ENCODE measurements at places on chromosomes 3 and 15.

DNA sequence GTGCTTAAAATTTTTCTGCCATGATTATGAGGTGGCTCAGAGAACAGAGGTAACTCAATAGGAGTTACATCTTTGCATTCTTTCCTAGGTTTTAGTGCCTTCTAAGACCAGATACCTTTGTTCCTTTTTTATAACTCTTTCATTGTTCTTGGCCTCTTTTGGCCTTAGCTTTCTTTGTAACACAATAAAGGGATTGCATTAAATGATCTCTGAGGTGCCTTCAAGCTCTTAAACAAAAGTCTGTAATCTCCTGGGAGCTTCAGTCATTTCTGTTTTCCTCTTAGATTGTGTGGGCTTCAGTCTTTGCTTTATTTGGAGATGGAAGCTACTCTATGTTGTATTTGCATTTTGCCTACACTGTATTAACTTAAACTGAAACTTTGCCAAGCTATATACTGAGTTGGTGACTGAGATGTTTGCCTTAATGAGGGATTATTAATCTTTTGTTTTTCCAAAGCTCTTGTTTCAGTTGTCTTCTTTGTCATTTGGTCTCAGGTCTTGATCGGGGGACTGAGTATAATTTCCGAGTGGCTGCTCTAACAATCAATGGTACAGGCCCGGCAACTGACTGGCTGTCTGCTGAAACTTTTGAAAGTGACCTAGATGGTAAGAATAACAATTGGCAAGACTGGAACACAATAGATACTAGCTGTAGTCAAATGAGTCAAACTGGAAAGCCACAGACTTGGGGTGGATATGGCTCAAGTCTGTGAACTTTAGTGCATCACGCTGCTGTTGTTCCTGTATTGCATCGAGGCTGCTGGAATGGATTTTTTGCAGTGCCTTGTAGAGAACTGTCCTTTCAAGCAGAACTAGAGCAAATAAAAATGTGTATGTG, 110.3 kb downstream of the HCN4 start:
- no peak for DNase-seq

DNA sequence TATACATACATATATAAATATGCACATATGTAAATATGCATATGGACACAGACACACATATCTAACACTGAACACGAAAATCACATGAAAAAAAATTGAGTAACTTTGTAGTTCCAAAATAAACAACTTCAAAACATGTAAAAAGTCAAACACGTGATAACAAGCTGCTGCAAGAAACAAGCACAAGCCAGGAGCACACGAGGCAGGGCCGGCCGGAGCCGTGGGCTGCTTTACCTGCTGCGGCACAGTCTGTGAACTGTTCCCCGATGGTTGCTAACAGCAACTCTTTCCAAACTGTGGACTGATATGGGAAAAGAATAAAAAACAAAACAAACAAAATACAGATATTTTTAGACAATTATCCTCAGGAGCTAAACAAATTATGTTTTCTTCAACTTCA, 31.6 kb downstream of the EIF4E3 start:
- DNase-seq: no peak

GRCh38 chr3:10688126-10688525, 127.9 kb upstream of the SLC6A11 start:
- no peak for DNase-seq

GRCh38 chr15:58856086-58856485, 77.4 kb downstream of the SLTM start:
- no peak for DNase-seq

DNA sequence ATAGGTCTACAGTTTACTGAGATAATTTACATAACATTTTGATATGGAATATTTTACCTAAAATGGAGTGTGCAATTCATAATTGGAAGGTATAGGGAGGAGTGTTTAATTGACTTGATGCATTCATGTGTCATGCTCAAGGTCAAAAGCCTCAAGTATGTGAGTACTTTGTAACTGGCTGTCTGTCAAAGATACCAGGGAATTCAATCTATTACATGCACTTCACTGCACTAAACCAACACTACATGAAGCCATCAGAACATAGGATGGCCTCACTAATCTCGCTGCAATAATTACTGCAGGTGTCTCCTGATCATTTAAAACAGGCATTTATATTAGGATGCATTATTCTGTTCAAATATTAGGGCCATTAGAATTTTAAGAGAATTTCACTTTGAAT, 367.2 kb downstream of the CNTN4 start:
- DNase-seq: no peak

- DNase-seq: no peak
Measured at GRCh38 chr15:81326466-81327212, 2.7 kb upstream of the STARD5 start.

DNA sequence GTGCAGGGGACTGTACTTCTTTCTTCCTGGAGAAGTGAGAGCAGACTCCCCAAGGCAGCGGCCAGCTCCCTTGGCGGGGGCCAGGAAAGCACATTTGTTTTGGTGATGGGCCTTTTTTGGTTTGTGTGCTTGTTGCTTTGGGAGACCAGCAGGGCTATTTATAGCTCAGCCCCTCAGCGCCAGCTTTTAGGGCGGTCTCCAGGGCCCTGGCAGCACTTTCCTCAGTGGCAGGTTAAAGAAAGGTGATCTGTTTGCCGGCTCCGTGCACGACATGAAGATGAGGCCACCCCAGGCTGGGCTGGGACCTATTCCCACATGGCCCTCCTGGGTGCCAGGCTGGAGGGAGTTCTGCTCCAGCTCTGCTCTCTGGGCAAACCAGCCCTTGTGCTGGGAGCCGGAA, 21.8 kb downstream of the SLC6A11 start:
- no peak for DNase-seq

DNA sequence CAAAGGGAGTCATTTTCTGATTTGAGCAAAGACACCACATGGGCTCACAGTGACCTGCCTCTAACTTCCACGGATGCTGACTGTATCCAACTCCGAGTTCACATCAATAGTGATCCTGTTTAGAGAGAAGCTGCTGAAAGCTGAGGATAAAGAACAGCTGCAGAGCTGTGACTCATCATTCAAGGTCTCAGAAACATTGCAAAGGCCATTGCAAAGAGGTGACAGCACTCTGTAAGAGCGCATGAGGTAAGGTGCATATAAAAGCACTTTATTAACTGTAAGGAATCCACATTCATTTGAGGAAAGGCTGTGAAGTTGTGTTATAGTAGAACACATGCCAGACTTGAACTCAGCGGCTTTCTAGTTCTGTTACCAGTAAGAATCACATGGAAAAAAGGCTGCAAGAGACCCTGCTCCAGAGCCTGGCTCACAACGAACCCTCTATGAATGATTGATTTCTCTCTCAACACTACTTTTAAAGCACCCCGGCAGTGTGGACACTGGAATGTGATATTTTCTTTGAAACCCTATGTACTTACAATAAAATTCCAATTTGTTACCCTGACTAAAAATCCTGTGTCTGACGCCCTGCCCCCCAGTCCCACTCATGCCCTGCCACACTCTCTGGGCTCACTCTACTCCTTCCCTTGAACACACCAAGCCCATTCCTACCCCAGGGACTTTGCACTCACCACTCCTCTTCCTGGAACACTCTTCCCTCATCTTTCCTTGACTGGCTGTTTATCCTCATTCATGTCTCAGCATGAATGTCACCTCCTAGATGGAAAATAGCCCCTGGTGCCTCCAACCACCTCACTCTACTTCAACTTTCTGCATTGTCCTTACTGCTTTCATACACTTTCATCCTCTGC, 111.2 kb downstream of the LSM3 start:
- no peak for DNase-seq

- peak; percentile 10 for DNase-seq
Measured at GRCh38 chr3:189947948-189948723, 172.6 kb downstream of the P3H2 start.

DNA sequence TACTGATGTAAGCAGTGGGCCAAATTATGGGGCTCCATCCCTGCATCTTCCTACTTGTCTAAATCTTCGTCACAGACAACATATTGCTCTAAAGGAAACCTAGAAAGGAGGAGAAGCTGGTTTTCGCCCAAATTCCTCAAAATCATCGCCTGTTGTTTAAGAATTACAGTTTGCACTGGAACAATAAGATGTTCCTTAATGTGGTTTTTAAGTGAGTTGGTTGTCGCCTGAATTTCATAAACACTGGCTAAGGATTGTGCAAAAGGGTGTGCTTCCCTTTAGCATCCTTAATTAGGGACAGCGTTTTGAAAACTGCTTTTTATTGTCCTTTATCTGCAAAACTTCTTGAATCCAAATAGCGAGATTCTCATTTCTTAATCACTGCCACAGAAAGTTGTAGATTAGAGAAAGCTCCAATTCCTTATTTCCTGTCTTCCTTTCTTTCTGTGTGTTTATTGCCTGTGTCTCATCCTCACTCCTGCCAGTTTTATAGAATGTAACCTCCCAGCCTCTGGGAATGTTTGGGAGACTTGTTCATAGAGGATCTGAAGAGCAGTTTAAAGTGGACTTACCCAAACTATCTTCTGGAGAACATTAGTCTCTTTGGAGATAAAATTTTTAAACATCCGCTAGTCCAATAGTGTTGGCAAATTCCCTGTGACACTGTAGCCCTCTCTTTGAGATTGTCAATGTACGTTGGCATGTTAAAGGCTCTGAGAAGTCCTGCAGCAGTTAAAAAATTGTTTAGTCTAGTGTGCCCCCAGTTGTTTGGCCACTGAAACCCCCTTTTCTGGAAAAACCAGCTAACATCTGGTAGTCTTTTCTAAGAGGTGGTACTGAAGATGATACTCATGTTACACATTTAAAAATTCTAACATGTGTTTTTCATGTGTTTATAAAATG, 50.4 kb downstream of the FLNB start:
- DNase-seq: no peak

- DNase-seq: no peak
Measured at GRCh38 chr3:4581124-4581424, 87.9 kb downstream of the ITPR1 start.

- DNase-seq: no peak
Measured at GRCh38 chr15:63876085-63876662, 42.4 kb upstream of the HERC1 start.

GRCh38 chr3:27577504-27577903, 93.3 kb upstream of the SLC4A7 start:
- no peak for DNase-seq

- no peak for DNase-seq
Measured at GRCh38 chr3:31695280-31696008, 162.7 kb downstream of the STT3B start.
